D721Med (cell line): ENCODE measurements at places on chromosomes 5 and 9.

- peak; percentile 45 for DNase-seq
These were observed 15.8 kb downstream of the NDST1 start for GRCh38 chr5:150523472-150524350.

DNA sequence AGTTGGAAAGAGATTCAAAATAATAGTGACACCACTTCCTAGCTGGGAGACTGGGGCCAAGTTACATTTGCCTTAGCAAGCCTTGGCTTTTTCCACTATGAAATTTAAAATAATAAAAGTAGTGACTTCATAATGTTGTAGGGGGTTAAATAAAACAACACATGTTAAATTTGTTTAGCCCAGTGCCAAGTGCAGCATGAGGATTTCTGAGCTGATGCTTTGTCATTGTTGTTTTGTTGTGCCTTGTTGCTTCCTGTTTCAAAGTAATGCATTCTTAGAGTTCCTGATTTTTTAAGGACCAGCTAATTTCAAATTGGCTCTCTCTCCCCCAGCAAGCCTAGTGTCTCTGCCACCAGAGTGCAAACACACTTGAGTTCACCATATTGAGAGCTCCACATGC lies 270.7 kb upstream of the PAPPA start:
- DNase-seq, result no peak

DNA sequence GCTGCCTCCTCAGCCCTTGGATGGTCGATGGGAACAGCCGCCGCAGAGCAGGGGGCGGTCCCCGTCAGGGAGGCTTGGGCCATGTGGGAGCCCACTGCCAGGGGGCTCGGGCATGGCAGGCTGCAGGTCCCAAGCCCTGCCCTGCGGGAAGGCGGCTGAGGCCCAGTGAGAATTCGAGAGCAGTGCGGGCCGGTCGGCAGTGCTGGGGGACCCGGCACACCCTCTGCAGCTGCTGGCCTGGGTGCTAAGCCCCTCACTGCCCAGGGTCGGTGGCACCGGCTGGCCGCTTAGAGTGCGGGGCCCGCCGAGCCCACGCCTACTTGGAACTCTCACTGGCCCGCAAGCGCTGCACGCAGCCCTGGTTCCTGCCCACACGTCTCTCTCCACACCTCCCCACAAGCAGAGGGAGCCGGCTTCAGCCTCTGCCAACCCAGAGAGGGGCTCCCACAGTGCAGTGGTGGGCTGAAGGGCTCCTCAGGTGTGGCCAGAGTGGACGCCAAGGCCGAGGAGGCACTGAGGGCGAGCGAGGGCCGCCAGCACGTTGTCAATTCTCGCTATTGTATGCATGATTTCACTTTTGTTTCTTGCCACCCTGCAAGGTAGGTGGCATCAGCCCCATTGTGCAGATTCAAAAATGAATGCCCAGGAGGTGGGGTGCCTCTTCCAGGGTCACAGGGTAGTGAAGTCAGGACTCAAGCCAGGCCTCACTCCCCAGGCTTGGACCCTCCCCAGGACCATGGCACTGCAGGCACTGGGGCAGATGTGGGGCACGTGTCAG lies 48.6 kb downstream of the COL15A1 start:
- DNase-seq, result no peak

- no peak for DNase-seq
These were observed 118.0 kb upstream of the TNPO1 start for GRCh38 chr5:72698481-72698880.

- no peak for DNase-seq
These were observed 1.9 kb downstream of the NR5A1 start for GRCh38 chr9:124505006-124505900.

DNA sequence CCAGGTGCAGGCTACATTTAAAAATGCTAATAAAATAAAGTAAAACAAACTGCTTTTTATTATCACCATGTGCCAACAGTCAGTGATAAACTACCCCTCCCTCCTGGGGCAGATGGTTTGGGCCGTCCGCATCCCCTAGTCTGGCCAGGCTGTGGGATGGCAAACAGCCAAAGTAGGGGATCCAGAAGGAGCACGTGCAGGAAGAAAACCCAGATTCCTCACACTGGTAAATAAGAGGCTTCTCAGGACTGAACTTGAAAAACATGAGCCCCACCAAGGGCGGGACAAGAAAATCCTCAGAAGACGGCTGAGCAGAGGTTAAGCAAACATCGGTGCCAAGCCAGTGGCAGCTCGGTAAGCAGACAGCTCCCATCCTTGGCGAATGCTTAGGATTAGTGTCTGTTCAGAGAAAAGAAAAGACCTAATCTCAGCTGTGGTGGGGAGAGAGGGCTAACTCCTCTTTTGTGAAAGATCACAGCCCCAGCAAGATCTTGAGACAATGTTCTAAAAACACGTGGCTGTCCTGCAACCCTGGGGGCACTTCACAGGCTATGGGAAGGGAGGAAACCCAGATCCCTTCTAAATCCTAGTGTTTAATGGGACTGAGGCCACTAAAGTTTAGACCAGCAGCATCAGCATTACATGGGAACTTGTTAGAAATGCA lies 46.5 kb upstream of the GDNF start:
- no peak for DNase-seq

GRCh38 chr5:135400866-135401265 lies 1.8 kb upstream of the MACROH2A1 start:
- no peak for DNase-seq

DNA sequence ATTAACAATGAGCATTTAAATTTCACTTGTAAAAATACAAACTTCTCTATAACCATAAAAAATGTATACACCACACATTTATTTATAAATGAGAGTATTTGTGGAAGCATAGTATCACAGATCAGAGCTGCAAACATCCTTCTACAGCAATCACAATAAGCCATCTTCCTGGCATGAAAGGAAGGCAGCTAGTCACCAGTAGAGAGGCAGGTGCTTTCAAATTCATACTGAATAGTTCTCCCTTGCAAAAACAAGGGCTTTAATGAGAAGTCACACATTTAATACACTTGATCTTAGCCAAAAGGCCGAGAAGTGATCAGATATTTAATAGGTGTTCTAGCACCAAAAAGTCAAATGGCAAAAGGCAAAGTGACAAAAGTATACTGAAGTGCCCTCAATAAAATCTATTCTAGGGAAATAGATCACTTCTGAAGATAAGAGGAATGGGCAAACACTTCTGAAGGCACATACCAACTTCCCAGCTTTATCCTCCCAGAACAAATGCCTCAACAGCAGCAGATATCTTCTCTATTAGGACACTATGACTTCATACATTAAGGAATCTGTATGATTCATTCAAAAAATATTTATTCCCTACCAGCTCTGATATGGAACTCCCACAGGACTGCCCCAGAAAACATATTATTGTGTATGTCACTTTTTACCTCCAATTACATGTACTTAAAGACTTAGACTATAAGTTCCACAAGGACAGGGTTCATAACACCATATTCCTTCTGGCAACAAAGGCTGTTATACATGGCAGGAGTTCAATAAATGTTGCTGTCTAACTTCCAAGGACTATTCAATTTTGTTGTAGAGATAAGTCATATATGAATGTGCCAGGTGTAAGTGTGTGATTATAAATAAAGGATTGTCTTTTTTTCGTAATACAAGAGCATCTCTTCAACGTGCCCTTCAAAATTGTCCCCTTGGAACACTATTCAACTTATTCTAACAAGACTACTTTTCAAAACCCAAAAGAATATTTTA lies 31.7 kb downstream of the MAPKAP1 start:
- no peak for DNase-seq

DNA sequence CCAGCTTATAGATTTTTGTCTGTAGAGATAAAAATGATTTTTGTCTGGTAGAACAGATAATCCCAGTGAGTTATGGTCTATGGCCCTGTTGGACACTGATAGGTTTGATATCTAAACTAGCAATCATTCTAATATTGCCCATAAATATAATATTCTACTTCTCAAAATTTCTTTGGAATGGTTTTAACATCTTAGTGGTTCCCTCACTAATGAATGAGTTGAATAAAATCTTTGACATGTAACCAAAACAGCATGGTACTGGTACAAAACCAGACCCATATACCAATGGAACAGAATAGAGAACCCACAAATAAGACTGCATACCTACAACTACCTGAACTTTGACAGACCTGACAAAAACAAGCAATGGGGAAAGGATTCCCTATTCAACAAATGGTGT lies 219.7 kb downstream of the SEC61B start:
- no peak for DNase-seq

- DNase-seq, result peak; percentile 22
These were observed 85.2 kb downstream of the ARSB start for GRCh38 chr5:78899922-78900362.

DNA sequence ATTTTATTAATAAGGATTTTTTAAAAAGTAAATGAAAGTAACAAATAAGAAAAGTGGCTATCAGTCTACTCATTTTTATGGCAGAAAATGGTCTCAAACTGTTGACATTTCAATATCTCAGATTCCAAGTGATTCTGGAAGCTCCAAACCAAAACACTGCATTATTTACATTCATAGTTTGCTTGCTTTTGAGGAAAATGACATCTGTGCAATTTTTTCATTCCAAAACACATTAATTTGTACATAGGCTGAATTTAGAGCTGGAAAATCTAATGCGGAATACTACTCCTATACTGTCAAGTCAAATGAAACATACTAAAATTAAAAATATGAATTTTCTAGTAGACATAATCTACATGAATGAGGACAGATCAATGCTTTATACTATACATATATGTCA lies 1047.6 kb downstream of the CDH9 start:
- DNase-seq, result no peak

- no peak for DNase-seq
These were observed 234.5 kb downstream of the PAPPA start for GRCh38 chr9:116387934-116388698.

- DNase-seq, result no peak
These were observed 286.1 kb downstream of the PBX3 start for GRCh38 chr9:126033318-126033717.

GRCh38 chr9:134180786-134181647 lies 16.7 kb upstream of the RNU6ATAC start:
- no peak for DNase-seq

- DNase-seq, result no peak
These were observed 1992.3 kb downstream of the MAT2B start for GRCh38 chr5:165497707-165498106.

GRCh38 chr5:125033602-125034001 lies 287.2 kb upstream of the ZNF608 start:
- no peak for DNase-seq

GRCh38 chr5:180366326-180366725 lies 13.2 kb upstream of the GFPT2 start:
- no peak for DNase-seq

DNA sequence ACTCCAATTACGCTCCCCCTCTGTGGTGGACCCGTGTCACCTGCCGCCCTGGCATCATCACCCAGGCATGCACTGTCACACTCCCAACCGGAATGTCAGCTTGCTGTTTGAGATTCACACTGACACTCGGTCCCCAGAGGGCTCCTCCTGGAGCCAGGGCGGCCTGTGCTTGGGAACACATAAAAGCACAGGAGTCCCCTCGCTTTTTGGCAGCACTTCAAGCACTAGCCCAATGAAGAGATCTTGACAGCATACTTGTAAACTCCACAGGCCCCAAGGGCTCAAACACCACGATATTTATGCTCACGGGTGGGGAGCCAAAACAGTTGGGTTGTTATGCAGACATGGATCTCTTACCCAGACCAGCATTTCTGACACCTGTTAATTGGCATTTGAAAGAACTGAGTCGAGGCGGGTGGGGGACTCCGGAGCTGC lies 90.8 kb upstream of the EGFLAM start:
- no peak for DNase-seq

- no peak for DNase-seq
These were observed 156.4 kb upstream of the COX7C start for GRCh38 chr5:86461169-86461956.

- no peak for DNase-seq
These were observed 3.6 kb downstream of the TMC1 start for GRCh38 chr9:72524820-72525540.

GRCh38 chr9:106284296-106284695 lies 578.7 kb upstream of the ZNF462 start:
- no peak for DNase-seq

GRCh38 chr5:7363067-7363677 lies 32.8 kb upstream of the ADCY2 start:
- DNase-seq, result no peak
